ENCODE measurements at places on chromosomes 2 and 18.

DNA sequence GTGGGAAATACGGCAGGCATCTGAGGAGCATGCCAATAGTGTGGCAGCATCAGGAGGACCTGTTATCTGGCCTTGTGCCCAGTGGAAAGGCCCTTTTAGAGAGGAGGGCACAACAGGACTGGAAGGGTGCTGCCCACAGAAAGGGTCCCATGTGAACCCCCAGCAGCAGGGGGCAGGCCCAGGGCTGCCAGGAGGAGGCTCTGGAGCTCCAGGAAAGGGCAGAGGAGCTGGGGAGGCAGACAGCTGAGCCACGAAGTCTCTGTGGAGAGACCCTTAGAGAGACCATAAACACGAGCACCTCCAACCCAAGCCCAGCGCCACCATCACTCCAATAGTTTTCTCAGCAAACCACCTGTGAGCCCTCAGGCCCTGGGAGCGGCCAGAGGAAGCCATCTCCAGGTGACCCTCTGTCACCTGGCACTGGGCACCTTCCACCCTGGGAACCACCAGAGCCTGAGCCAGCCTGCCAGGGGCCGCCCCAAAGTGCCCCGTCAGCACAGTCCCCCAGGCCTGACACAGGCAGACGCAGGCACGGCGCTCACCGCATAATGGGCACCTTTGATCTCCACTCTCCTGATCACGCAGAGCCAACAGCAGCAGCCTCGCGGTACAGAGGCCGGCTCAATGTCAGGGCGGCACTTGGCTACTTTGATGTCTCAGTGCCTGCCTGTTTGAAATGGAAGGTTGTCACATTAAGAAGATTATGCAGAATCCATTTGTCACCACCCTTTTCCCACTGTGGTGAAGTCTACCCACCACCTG lies 162.5 kb upstream of the RAB6C start:
- no peak for DNase-seq

DNA sequence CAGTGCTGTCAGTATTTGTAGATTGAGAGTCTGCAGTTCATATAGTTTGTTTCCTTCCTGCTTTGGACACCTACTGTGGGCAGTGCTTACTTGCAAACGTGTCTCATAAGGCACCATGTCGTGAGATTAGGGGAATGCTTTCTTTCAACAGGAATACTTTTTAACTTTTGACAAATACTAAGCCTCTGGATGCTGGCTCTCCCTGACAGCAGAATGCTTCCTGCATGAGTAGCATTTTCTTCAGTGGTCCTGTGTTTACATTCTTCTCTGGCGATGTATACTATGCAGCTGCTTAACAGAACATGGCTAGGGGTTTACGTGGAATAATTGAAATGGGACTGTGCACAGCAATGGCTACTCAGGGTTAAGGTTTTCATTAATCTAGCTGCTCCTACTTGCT lies 807.5 kb downstream of the MBD2 start:
- DNase-seq = no peak

DNA sequence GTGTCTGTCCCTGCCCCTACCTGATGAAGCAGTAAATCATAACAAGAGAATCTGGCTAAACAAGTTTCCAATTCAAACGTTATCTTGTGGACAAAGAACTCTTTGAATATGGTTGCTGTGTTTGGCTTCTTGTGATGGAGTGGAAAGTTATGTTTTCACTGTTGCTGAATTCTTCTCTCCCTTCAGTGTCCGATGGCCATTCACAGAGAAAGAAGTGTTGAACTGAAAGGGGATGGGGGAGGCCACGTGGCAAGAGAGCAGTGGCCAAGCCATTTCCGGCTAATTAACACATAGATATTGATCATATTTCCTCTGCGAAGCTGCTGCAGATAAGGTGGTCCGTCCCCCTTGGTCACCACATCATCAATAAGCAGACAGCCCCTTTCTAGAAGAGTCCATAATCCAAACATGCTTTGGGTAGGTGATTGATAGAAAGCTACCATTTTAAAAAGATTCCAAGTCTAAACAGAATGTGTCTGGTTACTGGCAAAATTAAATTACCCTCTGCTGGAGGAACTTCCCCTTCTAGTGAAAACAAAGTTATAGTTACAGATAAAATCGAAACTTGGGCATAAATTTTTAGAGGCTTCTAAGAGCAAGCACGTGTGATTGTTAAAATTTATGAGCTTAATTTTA lies 36.9 kb upstream of the FZD7 start:
- no peak for DNase-seq

DNA sequence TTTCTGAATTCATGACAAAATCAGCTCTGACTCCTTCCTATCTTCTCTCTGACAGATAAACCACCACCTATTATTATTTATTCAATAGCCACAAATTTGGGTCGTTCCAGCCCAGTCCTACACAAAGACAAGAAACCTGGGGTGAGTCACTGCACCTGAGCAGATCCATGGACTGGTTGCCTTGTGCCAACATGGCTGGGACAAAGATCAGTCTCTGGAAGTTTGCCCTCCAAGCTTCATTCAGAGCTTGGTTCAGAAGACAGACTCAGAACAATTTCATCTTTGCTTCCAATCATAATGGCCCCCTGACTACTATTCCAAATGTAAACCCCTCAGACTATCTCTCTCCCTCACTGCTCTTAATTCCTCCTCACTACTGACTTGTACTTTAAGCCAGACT lies 9.6 kb upstream of the EXOC6B start:
- no peak for DNase-seq

- no peak for DNase-seq
Observed at GRCh38 chr2:69801745-69802290, 27.6 kb upstream of the GMCL1 start.

- DNase-seq = no peak
Observed at GRCh38 chr2:127841466-127842178, 16.3 kb downstream of the POLR2D start.

DNA sequence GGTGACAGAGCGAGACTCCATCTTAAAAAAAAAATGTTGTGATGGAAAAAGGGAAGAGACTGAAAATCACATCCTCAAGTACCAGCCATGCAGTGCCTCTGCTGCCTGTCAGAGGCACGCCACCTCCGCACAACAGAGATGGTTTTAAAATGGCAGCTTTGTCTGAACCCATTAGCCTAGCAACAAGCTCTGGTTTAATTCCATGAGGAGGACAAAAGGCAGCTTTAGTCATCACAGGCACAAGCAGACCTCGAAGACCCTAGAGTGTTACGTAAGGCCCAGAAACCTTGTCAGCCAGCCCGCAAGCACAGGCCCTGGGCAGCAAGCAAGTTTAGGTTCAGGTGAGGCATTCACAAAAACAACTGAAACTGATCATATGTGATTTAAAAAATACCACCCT lies 10.4 kb downstream of the LCT start:
- DNase-seq = no peak

GRCh38 chr2:217469203-217469810 lies 533.5 kb downstream of the TNS1 start:
- no peak for DNase-seq

- peak; percentile 4 for DNase-seq
Observed at GRCh38 chr2:225041851-225042799, at the start of gene DOCK10. DOCK10 (minus strand) TSS chr2:225042468; CDS start chr2:225042374, 94 bp downstream.

- DNase-seq = no peak
Observed at GRCh38 chr2:227829337-227829736, 15.7 kb downstream of the CCL20 start.

DNA sequence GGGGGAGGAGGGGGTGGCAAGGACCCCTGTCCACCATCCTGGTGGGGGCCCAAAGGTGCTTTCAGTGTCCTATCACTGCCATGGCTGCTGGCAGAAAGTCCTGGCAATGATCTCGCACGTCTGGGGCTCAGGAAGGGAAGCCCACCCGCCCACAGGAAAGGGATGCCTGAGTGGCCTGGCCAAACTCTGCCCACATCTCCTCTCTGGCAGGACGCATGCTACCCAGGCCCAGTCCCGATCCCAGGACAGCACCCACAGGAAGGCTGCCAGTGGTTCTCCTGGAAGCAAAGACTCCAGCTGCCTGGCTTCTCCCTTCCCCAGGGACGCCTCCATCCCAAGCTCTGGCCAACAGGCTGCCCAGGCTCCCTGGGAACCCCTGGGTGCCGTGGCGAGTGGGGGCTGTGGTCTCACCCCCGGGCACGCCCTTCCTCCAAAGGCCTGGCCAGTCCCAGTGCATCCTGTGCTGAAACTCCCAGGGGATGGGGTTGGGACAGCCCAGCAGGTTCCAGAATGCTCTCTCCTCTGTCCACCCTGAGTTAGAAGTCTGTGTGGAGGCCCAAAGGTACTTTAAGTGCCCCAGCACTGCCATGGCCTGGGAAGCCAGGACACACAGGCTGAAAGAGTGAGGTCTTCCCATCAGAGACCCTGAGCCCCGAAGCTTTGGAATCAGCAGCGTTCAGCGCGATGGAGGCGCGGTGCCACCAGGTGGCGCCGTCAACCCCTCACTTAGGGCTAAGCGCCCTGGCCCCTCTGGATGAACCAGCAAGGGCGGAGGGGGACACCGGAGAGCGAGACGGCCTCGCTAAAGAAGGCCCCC lies 29.8 kb upstream of the TAF1B start:
- DNase-seq = peak; percentile 35

- DNase-seq = no peak
Observed at GRCh38 chr18:44423814-44424644, 256.7 kb upstream of the SETBP1 start.

DNA sequence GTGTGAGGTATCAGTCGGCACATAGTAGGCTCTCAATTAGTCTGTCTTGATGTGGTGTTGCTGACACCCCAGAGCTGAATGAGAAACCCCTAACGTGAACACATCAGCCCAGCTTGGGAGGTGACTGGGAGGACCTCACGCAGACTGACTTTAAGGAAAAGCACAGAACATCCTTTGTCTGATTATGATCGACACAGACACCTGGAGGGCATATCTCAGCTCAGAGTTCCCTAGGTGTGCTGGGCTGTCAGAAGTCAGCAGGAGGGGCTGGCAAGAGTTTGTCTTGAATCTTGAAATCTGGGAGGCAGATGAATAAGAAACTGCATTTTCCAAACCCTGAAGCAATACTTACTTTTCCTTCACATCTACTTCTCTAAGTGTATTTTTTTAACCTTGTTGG lies 16.8 kb upstream of the MYCN start:
- no peak for DNase-seq

DNA sequence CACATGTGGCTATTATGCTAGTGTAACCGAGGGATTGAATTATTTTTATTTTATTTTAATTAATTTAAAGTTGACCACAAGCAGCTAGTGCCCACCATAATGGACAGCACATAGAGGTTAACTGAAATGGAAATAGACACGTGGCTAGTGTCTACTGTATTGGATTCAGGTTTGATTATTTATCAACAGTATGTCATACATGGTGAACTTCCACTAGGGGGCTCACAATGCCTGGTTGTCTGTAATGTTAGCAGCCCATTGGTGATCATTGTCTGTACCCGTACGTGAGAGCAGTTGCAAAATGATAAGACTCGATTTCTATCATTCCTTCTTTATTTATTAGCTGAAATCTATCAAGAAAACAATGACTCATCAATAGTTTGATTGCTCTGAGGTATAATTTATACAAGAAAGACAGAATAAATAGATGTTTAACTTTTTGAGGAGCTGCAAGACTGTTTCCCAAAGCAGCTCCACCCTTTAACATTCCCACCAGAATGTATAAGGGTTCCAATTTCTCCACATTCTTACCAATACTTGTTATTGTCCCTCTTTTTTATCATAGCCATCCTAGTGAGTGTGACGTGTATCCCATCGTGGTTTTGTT lies 76.5 kb downstream of the CYBRD1 start:
- DNase-seq = peak; percentile 62

DNA sequence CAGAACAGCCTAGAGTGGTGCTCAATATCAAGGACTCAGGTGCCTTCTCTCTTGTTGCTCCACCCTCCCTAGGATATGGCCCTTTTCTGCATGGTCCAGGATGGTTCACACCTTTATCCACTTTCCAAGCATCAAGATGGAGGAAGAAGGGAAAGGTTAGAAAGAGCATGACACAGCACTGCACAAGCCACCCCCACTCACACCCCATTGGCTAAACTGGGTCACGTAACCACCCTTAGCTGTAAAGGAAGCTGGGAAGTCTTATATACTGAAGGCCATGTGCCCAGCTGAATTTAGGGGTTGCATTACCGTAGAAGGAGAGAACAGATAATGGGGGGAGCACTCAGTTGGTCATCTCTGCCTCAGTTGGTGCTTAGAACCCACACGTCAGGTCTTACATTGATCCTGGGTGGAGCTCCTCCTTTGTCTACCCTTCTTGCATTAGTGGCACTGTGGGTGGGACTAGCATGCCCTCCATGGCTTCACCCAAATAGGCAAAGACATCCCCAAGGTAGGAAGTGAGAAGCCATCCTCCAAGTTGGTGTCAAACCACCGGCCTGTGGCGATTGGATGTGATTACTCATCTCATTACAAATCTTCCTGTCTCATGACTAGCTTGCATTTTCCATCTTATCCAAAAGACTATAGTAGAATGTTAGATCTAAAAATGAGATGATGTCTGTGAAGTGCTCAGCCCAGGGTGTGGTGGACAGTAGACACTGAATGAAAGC lies 248.5 kb downstream of the HAUS1 start:
- no peak for DNase-seq

DNA sequence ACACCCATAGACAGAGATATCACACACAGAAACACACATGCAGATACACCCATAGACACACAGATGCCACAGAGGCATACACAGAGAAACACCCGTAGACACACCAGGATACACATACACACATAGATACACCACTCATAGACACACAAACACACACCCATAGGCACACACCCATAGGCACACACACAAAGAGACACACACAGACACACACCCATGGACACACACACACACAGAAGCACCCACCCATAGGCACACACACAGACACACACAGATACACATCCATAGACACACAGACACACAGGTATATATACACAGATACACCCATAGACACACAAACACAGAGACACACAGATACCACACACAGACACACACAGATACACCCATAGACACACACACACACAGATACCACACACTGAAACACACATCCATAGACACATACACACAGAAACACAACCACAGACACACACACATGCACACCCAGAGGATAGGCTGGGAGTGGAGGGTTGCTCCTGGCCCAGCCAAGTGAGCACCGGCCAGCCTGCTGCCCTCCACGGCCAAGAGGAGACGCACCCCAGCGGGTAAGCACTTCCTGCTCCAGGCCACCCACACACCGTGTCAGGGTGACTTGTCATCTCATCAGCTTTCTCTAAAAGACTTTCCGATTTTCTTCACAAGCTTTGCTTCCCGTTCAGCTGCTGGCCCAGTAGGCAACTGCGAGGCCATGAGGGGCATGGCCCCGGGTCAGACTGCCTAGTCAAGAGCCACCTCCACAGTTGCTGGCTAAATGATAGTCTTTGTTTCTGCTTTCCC lies 14.1 kb upstream of the CNNM3 start:
- no peak for DNase-seq

GRCh38 chr2:66899109-66899508 lies 464.2 kb downstream of the MEIS1 start:
- no peak for DNase-seq

- DNase-seq = no peak
Observed at GRCh38 chr18:71808616-71809015, 735.5 kb downstream of the CBLN2 start.

Measured in NCI-H446 treated with DMSO at 0.1 percent for 48 hours (cell line).